Renal pelvis (tissue), 12 donors: ENCODE measurements at places on chromosomes 11 and 22. TPM values are rescaled to one million over a fixed set of nuclear protein-coding genes. Genes with fewer than 3 reads are reported as not detected.

KLHL35 gene
- 0.73 TPM for polyA plus RNA-seq

MPPED1 gene
- 0.91 TPM for polyA plus RNA-seq

CATSPERZ gene
- not detected for polyA plus RNA-seq

UBQLNL gene
- 0.51 TPM for polyA plus RNA-seq

NECTIN1 gene
- polyA plus RNA-seq: 39.6 TPM

CHEK1 gene
- 28.5 TPM for polyA plus RNA-seq

KCNC1 gene
- 1.8 TPM for polyA plus RNA-seq

FDXACB1 gene
- 6.0 TPM for polyA plus RNA-seq

ARVCF gene
- 35.2 TPM for polyA plus RNA-seq

HTR3B gene
- polyA plus RNA-seq: 0.25 TPM

SMIM35 gene
- 0.09 TPM for polyA plus RNA-seq

TREH gene
- polyA plus RNA-seq: 0.41 TPM

OR5D18 gene
- polyA plus RNA-seq: not detected

SCUBE1 gene
- polyA plus RNA-seq: 11.1 TPM
